ENCODE measurements at places on chromosomes 7 and 10.

GRCh38 chr10:63799521-63800300 lies 278.5 kb downstream of the REEP3 start:
- DNase-seq = no peak

- no peak for DNase-seq
Observed at GRCh38 chr7:110291430-110291829, 799.5 kb upstream of the LRRN3 start.

GRCh38 chr10:74824900-74825370 lies 1.5 kb upstream of the KAT6B start:
- DNase-seq = peak; percentile 20

- no peak for DNase-seq
Observed at GRCh38 chr10:4354382-4354812, 471.6 kb upstream of the AKR1E2 start.

DNA sequence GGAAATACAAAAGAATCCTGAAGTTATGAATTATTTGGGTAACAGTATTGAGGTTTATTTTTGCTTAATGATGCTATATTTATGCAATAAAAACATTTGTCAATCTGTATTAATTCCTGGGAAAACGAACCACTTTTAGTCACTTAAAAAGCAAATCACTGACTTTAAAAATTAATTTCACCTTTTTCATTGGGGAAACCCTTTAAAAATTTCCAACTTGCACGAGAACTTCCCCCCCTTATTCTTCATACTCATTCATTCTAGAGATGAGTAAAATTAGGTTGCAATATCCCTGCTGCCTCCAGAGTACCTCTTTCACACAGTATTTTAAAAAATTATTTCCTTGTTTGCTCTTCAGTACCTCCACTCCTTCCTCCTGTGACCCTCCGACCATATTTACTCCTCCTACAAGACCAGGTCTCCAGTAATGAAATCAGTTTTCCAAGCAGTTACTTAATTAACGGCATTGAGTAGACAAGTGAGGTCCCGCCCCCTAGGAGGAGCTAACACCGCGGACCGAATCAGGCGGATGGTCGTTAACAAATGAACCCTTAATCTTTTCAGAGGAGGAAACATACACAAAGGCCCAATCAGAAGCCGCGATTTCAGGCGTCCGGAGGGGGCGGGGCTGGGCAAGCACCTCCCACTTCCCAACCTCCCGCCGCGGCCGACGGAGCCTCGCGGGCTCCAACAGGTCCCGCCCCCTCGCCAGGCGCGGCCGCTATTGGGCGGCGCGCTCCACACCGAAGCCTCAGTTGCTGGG lies 465 bp upstream of the TRIM24 start:
- peak; percentile 91 for DNase-seq

DNA sequence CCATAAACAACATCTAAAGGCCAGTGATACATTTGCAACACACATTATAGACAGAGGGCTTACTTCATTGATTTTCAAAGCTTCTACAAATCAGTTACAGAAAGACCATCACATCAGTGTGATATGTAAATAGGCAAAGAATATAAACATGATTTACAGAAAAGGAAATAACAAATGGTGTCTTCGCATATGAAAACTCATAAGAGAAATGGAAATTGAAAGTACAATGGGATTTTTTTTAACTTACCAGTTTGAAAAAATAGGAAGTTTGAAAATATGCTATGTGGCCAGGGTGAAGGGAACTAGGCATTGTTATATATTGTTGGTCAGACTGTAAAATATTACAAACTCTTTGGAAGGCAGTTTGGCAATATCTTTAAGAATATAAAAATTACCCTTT lies 27.3 kb downstream of the SEC23IP start:
- DNase-seq = no peak

DNA sequence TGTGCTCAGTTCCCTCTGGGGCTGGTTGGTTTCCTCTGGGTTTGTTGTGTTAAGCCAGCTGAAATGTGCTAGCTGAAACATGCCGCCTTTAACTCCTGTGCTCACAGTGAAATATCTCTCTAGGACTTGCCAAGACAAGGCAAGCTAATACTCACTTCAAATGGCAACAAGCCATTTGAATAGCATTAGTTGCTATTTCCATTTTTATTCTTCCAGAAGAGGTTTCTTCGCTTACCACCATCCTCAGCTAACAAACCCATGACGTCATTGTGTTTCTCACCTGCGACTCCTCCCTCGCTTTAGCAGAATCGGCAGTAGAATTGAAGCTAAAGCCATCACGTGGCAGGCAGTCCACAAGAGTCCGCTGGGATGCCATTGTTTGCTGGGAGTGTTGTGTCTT lies 61.3 kb downstream of the ZNF22 start:
- no peak for DNase-seq

- DNase-seq = no peak
Observed at GRCh38 chr7:45028138-45028919, 28.3 kb downstream of the CCM2 start.

DNA sequence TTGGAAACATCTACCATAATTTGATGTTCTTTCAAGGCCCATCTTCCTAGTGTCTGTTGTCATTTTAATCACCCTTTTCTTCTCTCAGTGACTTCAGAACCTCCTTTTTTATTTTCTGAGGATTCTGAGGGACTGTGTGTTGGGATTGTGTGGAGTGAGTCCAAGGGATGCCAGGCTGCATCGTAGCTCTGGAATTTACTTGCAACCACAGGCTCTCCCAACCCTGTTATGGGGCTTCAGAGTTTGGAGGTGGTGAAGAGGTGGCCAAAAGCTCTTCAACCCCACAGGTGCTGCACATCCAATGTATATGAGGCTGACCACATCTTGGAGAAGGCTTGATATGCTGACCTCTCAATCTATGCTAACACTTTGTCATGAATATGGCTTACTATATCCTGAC lies 79.5 kb upstream of the GPR141 start:
- no peak for DNase-seq

DNA sequence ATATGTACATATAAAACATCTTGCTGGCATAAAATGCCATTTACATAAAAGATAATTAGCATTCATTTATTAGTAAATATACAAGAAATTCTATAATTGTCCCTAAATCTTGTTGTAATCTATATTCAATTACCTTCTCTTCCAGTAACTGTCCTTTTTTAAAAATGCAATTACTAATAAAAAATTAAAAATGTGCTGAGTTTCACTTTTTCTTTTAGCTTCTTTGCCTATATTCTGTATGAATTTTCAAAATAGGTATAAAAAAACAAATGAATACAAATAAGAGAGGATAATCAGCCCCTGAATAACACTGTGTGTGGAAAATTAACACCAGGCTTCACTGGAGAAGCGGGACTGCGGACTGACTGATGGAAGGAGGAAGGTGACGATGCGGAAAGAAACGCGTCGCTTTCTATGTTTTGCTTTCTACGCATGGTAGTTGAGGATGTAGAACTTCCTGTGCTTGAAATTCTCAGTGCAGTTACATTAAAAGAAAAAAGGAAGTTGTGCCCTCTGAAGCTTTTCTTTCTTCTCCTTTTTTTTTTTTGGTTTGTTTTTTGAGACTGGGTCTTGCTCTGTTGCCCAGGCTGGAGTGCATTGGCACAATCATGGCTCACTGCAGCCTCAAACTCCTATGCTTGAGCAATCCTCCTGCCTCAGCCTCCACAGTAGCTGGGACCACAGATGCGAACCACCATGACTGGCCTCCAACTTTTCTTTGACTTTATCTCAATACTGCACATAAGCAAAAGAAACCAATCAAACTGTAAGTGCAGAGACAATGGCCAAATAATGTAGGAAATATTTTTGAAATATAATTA lies 7.4 kb upstream of the ZMYND11 start:
- DNase-seq = no peak

DNA sequence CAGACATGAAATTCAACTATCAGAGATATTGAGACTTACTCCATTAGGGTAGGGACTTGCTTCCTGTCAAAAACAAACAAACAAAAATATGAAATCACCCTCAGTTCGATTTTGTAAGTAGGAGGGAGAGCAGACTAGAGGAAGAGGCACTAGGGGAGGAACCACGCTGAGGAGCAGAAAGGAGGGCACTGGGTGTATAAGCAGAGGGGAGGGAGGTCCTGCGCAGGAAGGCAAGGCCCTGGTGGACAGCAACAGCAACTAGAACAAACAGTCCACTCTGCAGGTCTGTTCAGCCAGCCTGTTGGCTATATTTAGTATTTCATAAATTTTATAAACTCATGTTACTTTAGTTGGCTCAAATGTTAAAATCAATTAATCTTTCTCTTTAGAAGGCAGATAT lies 937.1 kb upstream of the C7orf33 start:
- no peak for DNase-seq

GRCh38 chr10:33287112-33287511 lies 47.4 kb downstream of the NRP1 start:
- no peak for DNase-seq

GRCh38 chr7:30804078-30804661 lies 33.0 kb downstream of the MINDY4 start:
- no peak for DNase-seq

DNA sequence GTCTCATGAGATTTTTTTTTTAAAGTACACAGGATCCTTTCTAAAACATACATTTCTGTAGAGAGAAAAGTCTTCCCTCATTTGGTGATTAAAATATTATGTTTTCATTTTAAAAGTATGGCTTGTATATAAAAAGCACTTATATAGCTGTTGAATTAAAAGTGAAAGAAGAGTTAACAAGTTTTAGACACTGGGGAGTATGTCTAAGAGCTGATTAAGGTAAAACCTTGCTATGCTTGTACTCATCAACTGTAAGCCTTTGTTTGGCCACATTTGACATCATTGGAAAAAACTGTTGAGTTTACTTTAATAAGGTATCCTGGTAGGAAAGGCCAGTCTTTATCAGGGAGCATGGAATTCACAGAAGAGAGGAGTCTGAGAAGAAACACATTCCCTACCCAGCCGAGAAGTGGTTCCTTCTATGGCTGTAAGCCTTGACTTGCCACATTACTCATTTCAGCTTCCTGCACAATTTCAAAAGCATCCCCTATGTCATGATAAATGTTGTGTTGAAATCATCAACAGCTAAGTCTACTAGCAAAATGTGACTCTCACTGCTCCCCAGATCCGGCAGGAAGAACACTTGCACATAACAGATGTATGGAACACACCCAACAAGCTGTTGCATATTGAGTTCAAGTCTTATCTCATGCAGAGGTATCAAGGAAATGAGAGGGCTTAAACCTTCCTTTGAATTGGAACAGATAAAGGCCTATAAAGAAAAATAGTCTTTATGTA lies 171.8 kb upstream of the CDK1 start:
- no peak for DNase-seq

DNA sequence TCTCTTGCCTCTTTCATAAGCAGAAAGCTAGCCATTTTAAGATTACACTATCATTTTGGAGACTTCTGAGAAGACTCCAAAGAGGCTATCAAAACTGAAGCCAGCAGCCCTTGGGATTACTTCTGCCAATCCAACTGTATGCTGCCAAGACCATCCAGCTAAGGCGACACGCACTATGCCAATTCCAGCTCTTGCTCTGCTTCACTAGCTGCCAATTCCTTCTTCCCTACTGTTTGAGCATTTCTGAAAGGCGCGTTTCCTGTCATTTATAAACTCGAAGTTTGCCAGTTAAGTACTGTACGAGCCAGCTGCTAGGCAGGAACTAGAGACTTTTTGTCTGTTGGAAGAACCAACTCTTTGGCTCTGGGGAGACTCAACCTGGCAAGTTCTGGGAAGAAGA lies 36.5 kb downstream of the MALSU1 start:
- no peak for DNase-seq

DNA sequence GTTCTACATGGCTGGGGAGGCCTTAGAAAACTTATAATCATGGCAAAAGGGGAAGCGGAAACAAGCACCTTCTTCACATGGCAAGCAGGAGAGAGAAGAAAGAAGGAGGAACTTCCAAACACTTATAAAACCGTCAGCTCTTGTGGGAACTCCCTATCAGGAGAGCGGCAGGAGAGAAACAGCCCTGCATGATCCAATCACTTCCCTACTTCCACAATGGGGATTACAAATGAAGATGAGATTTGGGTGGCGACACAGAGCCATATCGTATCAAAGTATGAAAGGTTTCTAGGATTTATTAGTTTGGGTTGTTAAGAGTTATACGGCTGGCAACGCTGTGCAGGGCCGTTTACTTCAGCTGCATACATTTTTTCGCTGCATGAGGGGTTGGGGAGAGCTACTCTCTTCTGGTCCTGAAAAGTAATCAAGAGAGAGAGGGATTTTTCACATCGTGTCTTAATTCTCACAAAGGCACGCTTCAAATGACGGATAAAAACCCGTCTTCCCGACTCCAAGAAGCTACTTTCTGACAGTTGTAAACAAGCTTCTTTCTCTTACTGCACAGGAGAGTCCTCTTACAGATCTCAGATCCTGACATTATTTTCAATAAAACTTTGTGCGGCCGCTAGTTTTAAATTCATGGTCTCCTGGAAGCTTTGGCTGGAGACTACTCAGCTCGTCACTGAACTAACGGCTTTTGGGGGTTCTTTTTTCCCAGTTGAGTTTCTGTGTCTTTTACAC lies 751 bp upstream of the GTPBP10 start:
- no peak for DNase-seq

GRCh38 chr10:62380016-62380415 lies 5.8 kb downstream of the ZNF365 start:
- DNase-seq = no peak
